NCI-H526 (cell line): ENCODE measurements at places on chromosomes 1 and 21.

DNA sequence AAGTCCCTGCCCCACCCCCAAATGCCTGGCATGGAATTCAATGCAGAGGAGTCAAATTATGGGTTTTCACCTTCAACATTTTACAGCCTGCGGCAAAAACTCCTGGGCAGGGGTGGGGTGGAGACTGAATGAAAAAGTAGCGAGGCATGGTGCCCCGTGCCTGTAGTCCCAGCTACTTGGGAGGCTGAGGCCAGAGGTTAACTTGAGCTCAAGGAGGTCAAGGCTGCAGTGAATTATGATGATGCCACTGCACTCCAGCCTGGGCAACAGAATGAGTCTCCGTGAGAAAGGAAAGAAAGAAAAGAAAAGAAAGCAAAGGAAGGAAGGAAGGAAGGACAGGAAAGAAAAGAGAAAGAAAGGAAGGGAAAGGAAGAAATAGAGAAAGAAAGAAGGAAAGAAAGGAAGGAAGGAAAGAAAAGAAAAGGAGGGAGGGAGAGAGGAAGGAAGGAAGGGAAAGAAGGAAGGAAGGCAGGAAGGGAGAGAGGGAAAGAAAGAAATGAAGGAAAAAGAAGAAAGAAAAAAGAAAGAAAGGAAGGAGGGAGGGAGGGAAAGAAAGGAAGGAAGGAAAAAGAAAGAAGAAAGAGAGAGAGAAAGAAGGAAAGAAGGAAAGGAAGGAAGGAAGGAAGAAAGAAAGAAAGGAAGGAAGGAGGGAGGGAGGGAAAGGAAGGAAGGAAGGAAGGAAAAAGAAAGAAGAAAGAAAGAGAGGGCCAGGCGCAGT lies 11.1 kb downstream of the LEMD1 start:
- no peak for DNase-seq

GRCh38 chr1:8976338-8976737 lies 30.7 kb downstream of the CA6 start:
- no peak for DNase-seq

DNA sequence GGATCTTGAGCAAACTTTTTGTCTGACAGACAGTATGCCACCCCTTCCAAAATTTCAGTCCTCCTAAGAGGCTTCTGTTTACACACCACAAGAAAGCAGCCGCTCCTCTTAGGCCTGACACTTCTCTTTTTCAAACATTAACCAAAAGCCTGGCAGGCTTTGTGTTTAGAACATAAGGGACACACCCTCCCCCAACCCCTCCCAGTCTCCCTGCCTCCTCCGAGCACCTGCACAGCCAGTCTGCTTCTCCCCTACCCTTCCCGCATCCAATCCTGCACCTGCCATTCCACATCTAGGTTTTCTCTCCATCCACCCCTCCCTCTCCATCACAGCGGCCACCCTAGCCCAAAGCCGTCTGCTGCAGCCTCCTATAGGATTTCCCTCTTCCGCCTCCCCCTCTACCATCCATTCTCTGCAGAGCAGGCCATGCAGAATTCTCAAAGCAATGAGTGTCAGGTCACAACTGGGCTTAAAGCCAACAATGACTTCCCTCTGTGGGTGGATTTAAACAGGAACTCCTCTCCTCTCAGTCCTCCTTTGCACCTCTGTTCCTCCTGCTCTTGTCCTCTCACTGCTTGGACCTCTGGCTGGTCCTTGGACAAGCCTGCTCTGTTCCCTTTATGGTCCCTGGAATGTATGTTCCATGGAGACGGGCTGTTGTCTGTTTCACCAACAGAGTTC lies 478.2 kb downstream of the NPHP4 start:
- DNase-seq, result no peak

GRCh38 chr1:160081261-160081936 lies at the start of gene KCNJ9:
KCNJ9 (plus strand) TSS chr1:160081538; CDS start chr1:160084031, 2,493 bp downstream.
- DNase-seq, result peak; percentile 20

- no peak for DNase-seq
Measured at GRCh38 chr1:96039910-96040309, 681.7 kb upstream of the PTBP2 start.

- peak; percentile 58 for DNase-seq
Measured at GRCh38 chr1:43541721-43542401, 11.2 kb downstream of the PTPRF start.

DNA sequence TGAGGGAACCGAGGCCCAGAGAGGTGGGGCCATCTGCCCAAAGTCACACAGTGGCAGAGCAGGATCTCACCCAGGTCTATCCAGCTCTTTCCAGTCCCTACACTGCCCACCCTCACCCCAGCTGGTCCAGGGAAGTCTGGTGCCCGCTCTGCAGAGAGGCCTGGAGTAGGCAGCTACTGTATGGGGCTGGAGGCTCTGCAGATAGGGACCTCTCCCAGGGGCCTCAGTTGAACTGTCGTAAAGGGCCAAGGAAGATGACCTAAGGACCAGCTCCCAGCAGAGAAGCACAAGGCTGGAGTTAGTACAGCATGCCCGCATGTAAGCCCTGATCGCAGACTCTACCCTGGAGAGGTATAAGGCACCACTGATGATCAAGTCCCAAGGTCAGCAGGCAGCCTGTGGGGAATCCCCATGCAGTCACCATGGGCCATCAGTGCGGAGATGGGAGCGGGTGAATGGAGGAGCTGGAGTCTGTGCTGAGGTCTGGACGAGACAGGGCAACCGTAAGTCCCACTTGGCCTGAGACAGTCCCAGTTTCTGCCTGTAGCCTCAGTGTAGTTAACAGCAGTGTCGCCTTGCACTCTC lies 320.2 kb downstream of the MATN1 start:
- no peak for DNase-seq

- DNase-seq, result no peak
Measured at GRCh38 chr1:25110485-25110884, 121.8 kb downstream of the SYF2 start.

DNA sequence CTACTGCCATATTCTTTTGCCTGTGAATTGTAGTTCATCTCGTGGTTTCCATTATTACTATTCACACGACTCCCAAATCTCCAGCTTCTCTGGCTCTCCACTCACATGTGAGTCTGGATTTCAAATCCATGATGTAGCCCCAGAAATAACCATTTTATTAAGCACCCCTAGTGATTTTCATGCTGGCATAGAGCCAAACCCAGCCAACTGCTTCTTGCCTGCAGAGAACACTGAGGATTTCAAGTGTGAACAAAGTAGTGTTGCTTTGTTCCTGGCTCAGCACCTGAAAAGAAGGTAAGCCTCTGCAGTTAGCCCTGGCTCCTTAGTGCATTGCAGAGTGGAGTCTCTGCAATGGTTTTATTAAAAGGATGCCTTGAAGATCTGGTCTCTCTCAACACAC lies 25.9 kb downstream of the UTP25 start:
- DNase-seq, result no peak

- DNase-seq, result no peak
Measured at GRCh38 chr1:18010945-18011344, 96.7 kb upstream of the IGSF21 start.

- peak; percentile 66 for DNase-seq
Measured at GRCh38 chr1:70667494-70668170, 256.6 kb downstream of the CTH start.

- no peak for DNase-seq
Measured at GRCh38 chr1:72780212-72780611, 497.9 kb upstream of the NEGR1 start.

GRCh38 chr1:87717157-87717670 lies 388.5 kb downstream of the LMO4 start:
- no peak for DNase-seq

DNA sequence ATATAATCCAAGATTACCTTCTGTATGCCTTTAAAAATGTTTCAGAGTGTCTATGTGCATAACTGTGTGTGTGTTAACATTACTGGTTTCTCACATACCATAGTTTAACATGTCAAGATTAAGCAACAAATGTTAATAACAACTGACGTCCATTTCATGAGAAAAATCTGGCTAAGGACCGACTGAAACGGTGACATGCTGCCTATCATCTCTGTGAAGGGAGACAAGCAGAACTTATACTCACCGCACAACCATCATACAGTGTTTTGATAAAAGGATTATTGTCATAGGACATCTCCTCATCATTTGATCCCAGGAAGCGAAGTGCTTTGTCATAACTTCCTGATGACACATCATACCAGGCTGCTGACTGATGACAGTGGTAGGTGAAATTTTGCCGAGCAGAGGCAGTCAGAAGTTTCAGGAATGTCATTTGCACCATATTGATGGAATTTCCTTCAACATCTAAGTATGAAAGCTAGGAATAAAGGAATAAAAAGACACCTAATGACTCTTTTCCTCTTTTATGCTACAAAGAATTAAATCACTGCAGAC lies 228.8 kb downstream of the COL11A1 start:
- no peak for DNase-seq

- DNase-seq, result no peak
Measured at GRCh38 chr1:213303286-213303685, 252.2 kb downstream of the RPS6KC1 start.

- DNase-seq, result no peak
Measured at GRCh38 chr21:28737674-28738419, 254.8 kb downstream of the LTN1 start.

DNA sequence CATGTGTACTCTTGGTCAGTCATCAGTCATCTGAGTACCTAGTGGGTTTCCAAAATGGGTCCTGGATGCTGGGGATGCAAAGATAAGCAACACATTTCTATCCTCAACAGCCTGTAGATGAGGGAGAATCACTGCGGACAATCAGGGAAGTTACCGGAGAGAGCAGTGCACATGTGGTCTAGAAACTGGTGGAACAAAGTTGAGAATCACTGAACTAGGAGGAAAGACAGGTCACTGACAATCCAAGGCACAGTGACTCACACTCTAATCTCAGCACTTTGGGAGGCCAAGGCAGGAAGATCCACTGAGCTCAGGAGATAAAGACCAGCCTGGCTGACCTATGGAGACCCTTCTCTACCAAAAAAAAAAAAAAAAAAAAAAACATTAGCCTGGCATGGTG lies 31.4 kb upstream of the LGALS8 start:
- DNase-seq, result no peak

DNA sequence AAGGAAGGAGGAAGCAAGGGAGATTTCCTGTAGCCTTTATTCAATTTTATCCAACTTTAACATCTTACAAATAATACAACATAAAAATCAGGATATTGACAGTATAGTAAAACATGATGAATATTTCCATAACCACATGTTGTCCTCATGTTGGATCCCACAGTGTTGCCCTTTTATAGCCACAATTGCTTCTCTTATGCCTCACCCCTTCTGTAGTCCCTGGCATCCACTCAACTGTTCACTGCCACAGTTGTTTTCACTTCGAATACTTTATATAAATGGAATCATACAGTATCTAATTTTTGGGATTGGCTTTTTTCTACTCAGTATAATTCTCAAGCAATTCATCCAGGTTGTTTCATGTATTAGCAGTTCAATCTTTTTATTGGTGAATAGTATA lies 44.8 kb downstream of the SRSF11 start:
- DNase-seq, result no peak

DNA sequence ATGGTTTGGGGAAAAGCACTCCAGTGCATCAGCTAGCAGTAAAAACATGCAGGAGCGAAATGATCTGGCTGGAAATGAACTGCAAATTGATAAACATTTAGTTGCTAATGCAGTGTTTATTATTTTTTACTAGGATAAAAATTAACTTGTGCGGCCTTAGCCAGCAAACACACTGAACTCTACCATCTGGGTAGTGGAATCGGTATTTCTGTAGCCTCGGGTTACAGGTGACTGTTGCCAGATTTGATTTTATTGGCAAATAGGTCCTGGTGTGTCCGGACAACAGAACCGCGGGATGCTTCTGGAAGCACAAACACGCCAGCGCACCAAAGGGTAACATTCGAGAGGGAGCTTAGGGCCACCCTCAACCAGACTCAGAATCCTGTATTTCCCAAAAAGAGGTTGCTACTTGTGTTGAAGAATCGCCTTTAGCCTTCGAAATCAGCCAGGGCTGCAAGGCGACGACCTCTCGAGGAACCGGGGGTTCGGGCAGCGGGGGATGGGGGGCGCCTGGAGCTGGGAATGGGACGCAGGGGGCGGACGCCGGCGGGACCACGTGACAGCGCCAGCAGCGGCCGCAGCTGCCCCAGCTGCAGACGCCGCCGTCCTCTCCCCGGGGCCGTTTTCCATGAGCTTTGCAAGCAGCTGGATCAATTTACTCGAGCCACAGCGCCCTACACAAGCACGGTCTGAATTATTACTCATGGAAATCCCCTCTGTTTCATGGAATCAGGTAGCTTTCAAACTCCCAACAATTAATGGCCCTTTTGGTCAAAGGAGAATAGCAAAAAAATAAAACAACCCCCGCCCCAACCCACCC lies 158.8 kb downstream of the TOMM20 start:
- DNase-seq, result peak; percentile 76

GRCh38 chr1:176752505-176752904 lies 289.5 kb downstream of the PAPPA2 start:
- DNase-seq, result no peak
